Effector memory CD4-positive, alpha-beta T cell (primary cell): ENCODE measurements at places on chromosomes 2 and 18.

DNA sequence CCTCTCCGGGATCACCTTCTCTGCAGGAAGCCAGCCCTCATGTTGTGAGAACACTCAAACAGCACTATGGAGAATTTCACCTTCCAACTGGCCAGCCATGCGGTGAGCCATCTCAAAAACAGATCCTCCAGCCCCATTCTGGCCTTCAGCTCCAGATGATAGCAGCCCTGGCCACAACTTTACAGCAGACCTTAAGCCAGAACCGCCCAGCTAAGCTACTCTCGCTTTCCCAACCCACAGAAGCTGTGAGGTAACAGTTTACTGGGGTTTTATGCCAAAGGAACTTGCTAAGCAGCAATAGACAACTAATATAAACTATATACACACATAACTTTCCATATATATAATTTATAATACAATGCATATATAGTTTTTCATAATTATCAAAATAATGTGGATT, 11.6 kb upstream of the PTPN4 start:
- H3K36me3 ChIP-seq: no peaks in the 10 kb centered on the region
- no peak for DNase-seq
- no peak overlapping the region for H3K27ac ChIP-seq

DNA sequence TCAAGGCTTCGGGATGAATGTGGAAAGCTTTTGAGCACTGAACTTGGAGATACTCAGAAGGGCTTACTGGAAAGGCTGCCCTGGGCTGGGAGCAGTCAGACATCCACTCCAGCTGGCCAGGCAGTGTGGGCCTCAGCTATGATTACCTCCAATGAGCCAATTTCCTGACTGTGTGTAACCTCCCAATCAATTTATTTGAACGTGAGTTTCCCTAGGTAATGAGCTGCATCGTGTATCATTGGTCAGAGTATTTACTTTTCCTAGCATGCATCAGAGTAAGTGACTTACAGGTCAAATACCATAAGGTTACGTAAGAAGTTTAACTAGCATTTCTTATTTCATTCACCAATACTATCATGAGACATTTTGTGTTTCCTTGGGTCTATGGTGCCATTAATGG, 11.0 kb upstream of the CTAGE1 start:
- H3K4me3 ChIP-seq: no peak overlapping the region
- H3K27me3 ChIP-seq: no peaks in the 10 kb centered on the region
- H3K36me3 ChIP-seq: no peaks in the 10 kb centered on the region
- H3K4me1 ChIP-seq: no peaks in the 10 kb centered on the region

DNA sequence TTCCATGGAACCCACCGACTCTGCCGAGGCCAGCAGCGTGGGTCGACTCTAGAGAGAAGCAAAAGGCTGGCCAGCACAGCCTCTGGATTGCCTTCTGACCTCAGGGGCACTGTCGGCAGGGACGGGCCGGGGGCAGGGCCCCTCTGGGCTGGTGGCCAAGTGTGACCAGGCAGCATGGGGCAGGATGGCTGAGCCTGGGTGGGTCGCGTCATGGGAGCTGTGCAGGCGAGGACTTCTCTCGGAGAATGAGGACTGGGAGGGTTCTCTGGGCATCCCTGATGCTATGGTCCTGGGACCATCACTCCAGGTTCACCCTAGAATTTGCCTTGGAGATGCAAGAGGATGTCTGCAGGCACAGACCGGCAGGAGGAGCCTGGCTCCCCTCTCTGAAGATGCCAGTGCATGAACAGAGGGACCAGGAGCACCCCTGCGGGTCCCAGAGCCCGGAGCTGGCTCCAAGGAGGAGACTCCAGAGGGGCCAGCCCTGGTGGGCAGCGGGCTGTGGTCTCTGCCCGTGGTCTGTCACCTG, 289.2 kb downstream of the NDUFA10 start:
- no peaks in the 10 kb centered on the region for H3K27me3 ChIP-seq
- no peaks in the 10 kb centered on the region for H3K4me1 ChIP-seq
- H3K4me3 ChIP-seq: no peak overlapping the region
- no peak overlapping the region for H3K27ac ChIP-seq

DNA sequence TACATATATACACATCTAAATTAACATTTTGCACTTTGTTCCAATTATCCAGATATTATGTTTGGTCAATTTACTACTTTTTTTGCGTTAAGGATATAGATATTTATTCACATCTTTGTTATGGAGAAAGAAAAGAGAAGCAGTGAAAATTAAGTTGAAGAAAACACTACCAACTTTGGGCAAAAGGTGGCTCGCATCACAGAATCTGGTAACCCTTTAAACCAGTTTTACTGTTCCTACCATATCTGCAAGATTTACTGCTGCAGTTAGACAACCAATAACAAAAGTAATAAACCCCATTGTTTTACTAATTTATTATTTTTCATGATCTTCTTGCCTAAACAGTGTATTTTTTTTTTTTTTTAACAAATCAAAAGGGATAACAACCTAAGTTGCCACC, 53.6 kb downstream of the SMAD2 start:
- no peak overlapping the region for H3K4me3 ChIP-seq
- H3K36me3 ChIP-seq: no peaks in the 10 kb centered on the region
- H3K4me1 ChIP-seq: no peaks in the 10 kb centered on the region
- no peak for DNase-seq
- H3K27me3 ChIP-seq: no peaks in the 10 kb centered on the region

DNA sequence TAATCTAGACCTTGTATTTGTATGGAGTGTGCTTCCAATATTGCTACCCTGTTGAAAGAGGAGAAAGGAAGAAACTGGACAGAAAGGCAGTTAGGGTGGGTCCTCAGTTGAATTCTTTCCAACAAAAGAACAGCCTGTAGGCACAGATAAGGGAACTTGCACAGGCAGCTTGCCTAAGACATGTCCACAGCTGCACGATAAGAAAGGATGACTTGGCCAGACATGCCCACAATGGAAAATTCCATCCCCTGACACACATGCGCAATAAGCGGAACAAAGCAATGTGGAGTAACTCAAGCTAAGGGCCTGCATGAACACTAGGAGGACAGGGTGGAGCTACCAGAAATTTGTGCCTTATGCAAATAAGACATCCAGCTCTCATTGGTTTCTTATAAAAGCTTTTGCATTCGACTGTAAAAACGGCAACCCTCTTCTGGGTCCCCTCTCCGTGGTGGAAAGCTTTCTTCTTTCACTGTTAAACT, 1084.7 kb upstream of the NXPH2 start:
- H3K4me3 ChIP-seq: no peak overlapping the region
- no peaks in the 10 kb centered on the region for H3K4me1 ChIP-seq
- H3K27me3 ChIP-seq: no peaks in the 10 kb centered on the region
- no peak for DNase-seq

- DNase-seq: no peak
- no peaks in the 10 kb centered on the region for H3K27me3 ChIP-seq
- H3K27ac ChIP-seq: no peak overlapping the region
- H3K36me3 ChIP-seq: no peaks in the 10 kb centered on the region
- no peaks in the 10 kb centered on the region for H3K4me1 ChIP-seq
- H3K4me3 ChIP-seq: no peak overlapping the region
Measured at GRCh38 chr2:113056521-113056920, 2.5 kb upstream of the IL36RN start.

GRCh38 chr2:225282858-225283710, 116.4 kb upstream of the NYAP2 start:
- H3K4me1 ChIP-seq: no peaks in the 10 kb centered on the region
- H3K4me3 ChIP-seq: no peak overlapping the region
- H3K36me3 ChIP-seq: no peaks in the 10 kb centered on the region
- H3K27ac ChIP-seq: no peak overlapping the region
- no peak for DNase-seq

GRCh38 chr2:16013359-16013911, 73.1 kb downstream of the MYCN start:
- H3K36me3 ChIP-seq: no peaks in the 10 kb centered on the region
- H3K4me3 ChIP-seq: no peak overlapping the region
- DNase-seq: no peak
- H3K27me3 ChIP-seq: no peaks in the 10 kb centered on the region

GRCh38 chr18:48862132-48862531, 88.6 kb downstream of the SMAD7 start:
- no peaks in the 10 kb centered on the region for H3K36me3 ChIP-seq
- no peaks in the 10 kb centered on the region for H3K27me3 ChIP-seq
- H3K4me3 ChIP-seq: no peak overlapping the region

DNA sequence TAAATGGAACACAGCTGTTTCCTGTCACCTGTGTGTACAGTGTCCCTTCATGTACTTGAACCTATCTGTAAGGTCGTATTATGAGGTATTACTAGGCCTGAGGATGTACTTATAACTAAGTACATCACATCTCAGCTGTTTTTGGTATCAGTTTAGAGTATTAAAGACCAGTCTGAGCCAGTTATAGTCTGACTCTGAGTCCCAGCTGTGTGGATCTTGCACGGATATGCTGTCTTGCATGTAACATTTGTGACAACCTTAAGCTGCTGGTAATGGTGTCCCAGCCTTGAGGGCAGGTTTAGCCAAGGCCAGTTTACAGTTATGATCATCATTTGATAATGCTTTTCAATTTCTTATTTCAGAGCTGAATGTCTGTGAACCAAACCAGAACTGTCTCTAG, 496.3 kb downstream of the SLC4A3 start:
- no peak for DNase-seq
- no peak overlapping the region for H3K4me3 ChIP-seq
- no peaks in the 10 kb centered on the region for H3K27me3 ChIP-seq
- H3K27ac ChIP-seq: no peak overlapping the region
- H3K36me3 ChIP-seq: no peaks in the 10 kb centered on the region

DNA sequence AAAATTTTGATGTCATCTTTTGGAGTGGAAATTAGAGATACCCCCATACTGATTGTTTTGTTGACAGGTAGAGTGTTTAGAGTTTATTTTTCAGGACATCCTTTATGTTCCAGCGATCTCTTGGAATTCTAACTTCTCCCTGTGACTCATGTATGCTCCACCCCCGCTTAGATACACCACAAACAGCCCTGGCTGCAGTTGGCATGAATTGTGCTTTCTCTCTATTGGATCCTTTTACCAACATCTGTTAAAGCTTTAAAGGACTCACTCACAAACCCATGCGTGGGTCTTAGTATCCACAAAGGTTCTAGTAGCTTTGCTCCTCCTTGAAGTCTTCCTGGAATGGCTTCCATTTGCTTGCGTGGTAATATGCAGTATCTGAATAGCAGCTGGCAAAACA, 409.5 kb upstream of the POU3F3 start:
- no peaks in the 10 kb centered on the region for H3K27me3 ChIP-seq
- H3K36me3 ChIP-seq: no peaks in the 10 kb centered on the region
